ENCODE measurements at places on chromosomes 3 and 15.

DNA sequence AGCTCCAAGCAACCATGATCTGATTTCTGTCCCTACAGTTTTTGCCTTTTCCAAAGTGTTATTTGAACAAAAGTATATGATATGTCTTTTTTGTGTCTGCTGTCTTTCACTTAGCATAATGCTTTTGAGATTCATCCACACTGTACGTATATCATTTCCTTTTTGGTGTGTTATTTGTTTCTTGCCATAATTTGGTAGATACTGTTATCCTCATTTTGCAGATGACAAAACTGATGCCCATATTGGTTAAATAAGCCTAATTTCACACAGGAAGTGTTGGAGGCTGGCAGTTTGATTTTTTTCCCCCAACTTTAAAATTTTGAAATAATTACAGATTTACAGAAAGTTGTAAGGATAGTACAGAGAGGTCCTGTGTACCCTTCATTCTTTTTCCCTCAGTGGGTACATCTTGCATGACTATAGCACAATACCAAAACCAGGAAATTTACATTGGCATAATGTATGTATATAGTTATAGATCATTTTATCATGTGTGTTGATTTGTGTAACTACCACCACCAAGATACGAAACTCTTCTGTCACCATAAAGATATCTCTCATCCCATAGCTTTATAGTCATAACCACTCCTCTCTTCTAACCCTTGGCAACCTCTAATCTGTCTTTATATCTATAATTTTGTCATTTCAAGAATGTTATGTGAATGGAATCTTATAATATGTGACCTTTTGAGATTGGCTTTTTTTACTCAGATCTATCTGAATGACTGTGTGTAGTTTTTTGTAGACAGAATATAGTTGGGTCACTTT lies 55.6 kb downstream of the RASA2 start:
- DNase-seq, result no peak

DNA sequence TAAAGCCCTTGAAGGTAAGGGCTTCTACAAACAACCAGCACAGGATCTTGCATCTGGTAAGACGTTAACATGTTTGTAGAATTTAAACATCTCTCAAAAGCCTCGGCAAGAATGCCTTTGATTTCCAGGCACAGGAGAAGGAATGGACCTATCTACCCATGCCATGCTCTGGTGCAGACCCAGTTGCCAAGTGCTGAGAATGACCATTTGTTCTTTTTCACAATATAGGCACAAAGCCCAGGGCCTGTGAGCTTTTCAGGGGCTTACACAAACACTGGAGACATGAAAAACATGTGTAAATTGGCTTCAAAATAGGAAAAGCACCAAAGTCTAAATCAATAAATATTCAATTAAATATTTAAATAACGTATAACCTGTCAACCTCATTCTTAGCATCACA lies 266.9 kb upstream of the TTC14 start:
- DNase-seq, result no peak

DNA sequence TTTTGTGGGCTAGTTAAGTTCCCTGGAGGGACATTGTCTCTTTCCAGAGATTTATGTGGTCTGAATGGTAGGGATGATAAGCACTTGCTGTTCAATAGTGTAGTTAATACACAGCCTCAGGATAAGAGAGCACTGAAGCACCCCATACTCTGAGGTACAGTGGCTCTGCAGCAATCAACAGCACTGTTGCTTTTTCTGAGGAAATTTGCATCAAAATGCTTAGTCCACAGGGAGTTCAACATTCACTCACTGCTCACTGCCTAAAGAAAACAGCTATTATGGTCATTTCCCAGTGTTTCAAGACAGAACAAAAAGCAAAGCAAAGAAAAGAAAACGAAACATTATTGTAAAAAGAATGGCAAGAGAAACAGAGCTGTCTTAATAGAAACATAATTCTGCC lies 441.9 kb downstream of the PLOD2 start:
- DNase-seq, result peak; percentile 32

DNA sequence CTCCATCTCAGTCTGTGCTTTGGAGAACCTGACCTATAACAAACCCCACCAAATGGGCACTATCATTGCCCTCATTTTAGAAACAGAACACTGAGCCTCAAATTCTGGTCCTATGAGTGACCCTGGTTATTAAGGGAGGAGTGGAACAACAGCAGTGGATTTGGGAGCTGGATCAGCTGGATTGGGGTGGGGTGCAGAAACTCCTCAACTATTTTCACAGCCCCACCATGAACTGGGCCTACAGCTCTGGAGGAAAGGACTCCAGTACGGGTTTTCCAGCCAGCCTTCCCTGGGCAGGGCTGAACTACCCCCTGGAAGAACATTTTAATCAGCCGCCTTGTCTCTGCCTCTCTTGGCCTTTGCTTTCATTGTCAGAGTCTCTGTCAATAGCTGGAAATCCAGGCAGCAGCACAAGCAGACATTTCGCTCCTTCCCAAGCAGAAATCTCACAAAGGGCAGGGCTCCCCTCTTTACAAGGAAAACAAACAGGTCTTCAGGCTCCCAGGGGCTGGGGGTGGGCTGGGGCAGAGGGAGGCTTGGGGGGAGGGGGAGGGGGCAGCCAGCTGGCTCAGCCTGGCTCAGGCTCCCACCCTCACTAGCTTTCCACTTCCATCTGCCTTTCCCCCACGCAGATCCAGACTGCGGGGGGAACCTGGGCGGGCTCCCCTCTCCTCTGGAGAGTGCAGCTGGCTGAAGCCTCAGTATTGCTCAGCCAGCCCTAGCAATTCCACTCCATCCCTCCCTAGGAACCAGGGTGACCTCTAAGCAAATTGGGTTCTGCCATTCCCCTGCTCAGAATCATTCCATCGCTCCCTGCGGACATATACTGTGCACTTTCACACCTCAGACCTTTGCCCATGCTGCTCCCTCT lies 13.7 kb upstream of the TLE3 start:
- peak; percentile 96 for DNase-seq

GRCh38 chr3:66486646-66487045 lies 14.2 kb downstream of the LRIG1 start:
- DNase-seq, result no peak

DNA sequence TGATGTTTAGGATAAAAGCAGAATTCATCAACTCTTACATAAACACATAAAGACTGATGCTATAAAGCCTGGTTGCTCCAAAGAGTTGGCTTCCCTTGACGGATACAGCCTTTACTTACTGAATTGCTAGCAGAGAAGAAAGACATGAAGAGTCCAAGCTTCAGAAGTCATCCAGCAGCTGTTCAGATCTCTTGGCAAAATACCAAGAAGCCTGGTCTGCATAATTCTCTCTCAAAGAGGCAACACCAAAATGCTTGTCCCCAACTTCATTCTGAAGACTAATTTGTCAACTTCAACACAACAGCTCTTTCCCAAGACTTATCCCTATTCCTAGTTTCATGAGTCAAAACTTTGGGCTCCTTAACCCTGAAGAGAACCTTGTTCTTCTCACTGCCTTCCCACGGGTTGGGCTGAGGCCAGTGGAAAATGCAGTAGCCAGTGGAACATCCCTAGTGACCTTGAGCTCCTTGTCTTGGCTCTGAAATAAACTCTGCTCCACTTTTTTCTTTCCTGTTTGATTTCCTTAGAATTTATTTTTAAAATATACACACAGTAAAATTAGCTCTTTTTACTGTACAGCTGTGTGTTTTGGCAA lies 119.2 kb upstream of the THBS1 start:
- DNase-seq, result no peak

Data from eye (tissue), 1 donor.